ENCODE measurements at places on chromosomes 6 and 20. TPM values are rescaled to one million over a fixed set of nuclear protein-coding genes. Genes with fewer than 3 reads are reported as not detected.

- DNase-seq, result no peak
- H3K4me1 ChIP-seq, result peaks cover 20% of the 10 kb centered on the region
- no peak overlapping the region for H3K27ac ChIP-seq
- no peak overlapping the region for H3K4me3 ChIP-seq
These were observed 70.5 kb downstream of the MOXD1 start for GRCh38 chr6:132330759-132331158.

MYB gene
- total RNA-seq, result 2.7 TPM

GPSM3 gene
- total RNA-seq, result 0.67 TPM

DNA sequence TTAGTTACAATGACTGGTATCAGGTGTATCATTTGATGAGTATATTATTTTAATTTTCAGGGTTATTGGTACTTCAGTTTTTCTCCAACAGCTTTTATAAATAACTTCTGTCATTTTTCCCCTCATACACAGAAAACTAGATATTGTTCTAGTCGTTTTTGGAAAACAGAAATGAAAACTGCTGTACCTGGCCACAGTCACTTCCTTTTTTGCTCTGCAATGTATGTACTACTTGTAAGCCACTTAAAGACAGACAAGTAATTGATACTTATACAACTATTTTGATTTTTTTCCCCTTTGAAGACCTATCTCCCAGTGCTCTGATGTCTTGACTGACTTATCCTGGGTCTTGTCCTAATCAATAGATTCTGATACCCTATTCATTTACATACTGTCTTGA lies 218.6 kb upstream of the RUNX2 start:
- no peaks in the 10 kb centered on the region for H3K27me3 ChIP-seq
- H3K4me3 ChIP-seq, result no peak overlapping the region
- no peak overlapping the region for H3K27ac ChIP-seq
- no peak for DNase-seq
- no peaks in the 10 kb centered on the region for H3K36me3 ChIP-seq

GRCh38 chr6:135145063-135145800 lies 35.9 kb upstream of the MYB start:
- no peak overlapping the region for H3K27ac ChIP-seq
- no peaks in the 10 kb centered on the region for H3K36me3 ChIP-seq
- no peak for DNase-seq

SYS1 gene
- total RNA-seq, result 62.1 TPM

- H3K36me3 ChIP-seq, result no peaks in the 10 kb centered on the region
- no peak for DNase-seq
- no peak overlapping the region for H3K4me3 ChIP-seq
- no peak overlapping the region for H3K27ac ChIP-seq
- H3K4me1 ChIP-seq, result no peaks in the 10 kb centered on the region
- no peaks in the 10 kb centered on the region for H3K27me3 ChIP-seq
These were observed 11.7 kb upstream of the GOPC start for GRCh38 chr6:117613920-117614560.

PGC gene
- total RNA-seq, result 8.9 TPM

C6orf118 gene
- not detected for total RNA-seq

- no peaks in the 10 kb centered on the region for H3K36me3 ChIP-seq
- no peak overlapping the region for H3K27ac ChIP-seq
- no peak overlapping the region for H3K4me3 ChIP-seq
- H3K4me1 ChIP-seq, result peaks cover 5% of the 10 kb centered on the region
These were observed 78.3 kb upstream of the CHD6 start for GRCh38 chr20:41696428-41696827.

DNA sequence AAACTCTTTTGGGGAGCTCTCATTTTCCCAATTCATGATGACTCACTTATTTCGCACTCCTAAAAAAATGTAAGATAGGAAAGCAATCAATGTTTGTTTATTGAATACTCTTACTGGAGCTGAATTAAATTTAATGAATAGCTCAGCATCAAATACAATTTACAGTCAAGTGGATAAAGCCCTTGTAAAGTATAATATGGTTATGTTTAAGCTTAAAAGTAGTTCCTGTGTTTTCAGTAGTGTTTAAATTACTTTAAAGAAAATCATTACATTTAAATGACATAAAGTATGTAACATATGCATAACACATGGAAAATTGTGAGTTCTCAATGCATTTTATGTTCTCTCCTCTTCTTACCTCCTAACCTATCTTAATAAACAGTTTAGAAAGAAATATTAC lies at the start of gene OR2B3:
Gene OR2B3, minus strand, starts transcription at position 101 of the 400 bp plus-strand sequence. Its CDS starts 65 bp downstream, at position 36.
- H3K27ac ChIP-seq, result no peak within 1 kb of the TSS
- H3K27me3 ChIP-seq, result no peaks in the 10 kb centered on the region
- no peak within 1 kb of the TSS for H3K4me3 ChIP-seq
- no peak for DNase-seq
- no peaks in the 10 kb centered on the region for H3K4me1 ChIP-seq
- no peaks in the 10 kb centered on the region for H3K36me3 ChIP-seq

TMEM200A gene
- total RNA-seq, result 15.6 TPM

LINC00237 gene
- 1.8 TPM for total RNA-seq

- H3K4me3 ChIP-seq, result no peak overlapping the region
- H3K4me1 ChIP-seq, result 0 out of 2 replicates have a peak, but pooled peaks cover 4% of the 10 kb centered on the region
- H3K27me3 ChIP-seq, result no peaks in the 10 kb centered on the region
These were observed 265.6 kb downstream of the CDC5L start for GRCh38 chr6:44653091-44653490.
